ENCODE measurements at places on chromosomes 13 and 19. TPM values are rescaled to one million over a fixed set of nuclear protein-coding genes. Genes with fewer than 3 reads are reported as not detected.

- DNase-seq: no peak
These were observed 10.3 kb downstream of the TRPM4 start for GRCh38 chr19:49167857-49168409.

GRCh38 chr19:4536798-4537197 lies 1.8 kb upstream of the PLIN5 start:
- DNase-seq: no peak

GRCh38 chr13:81133066-81133465 lies 792.1 kb upstream of the SPRY2 start:
- DNase-seq: no peak

DNA sequence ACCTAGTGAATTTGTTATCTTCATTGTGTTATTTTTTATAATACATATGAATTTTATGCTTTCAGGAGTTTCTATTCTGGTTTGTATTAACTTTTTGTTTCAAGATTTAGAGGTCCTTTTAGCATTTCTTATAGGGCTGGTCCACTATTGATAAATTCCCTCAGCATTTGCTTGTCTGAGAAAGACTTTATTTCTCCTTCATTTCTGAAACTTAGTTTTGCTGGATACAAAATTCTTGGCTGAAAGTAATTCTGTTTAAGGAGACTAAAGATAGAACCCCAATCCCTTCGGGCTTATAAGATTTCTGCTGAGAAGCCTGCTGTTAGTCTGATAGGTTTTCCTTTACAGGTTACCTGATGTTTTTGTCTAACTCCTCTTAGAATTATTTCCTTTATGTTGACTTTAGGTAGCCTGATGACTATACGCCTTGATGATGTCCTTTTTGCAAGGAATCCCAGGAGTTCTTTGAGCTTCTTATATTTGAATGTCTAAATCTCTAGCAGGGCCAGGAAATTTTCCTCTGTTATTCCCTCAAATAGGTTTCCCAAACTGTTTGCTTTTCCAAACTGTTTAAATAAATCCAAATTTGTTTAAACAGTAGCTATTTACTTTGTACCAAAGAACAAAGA lies 127.1 kb downstream of the CYSLTR2 start:
- no peak for DNase-seq

- no peak for DNase-seq
These were observed 447.2 kb downstream of the RFC3 start for GRCh38 chr13:34265046-34265679.

DNA sequence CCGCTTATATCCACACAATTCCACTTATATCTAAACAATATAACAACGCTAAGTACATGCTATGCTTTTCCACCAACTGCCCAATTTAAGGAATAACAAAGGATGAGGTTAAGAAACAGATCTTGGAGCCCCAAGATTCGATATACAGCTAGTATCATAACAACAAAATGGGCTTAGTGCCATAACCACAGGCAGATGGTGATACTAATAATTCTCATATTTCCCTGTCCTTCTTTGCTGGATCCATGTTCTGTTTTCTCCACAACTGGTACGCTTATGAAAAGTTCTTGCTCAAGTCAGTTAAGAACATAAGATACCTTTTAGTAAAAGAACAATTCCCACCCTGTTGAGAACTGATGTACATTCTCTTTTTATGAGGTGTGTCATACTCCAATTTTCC lies 33.9 kb downstream of the CAB39L start:
- DNase-seq: no peak

DNA sequence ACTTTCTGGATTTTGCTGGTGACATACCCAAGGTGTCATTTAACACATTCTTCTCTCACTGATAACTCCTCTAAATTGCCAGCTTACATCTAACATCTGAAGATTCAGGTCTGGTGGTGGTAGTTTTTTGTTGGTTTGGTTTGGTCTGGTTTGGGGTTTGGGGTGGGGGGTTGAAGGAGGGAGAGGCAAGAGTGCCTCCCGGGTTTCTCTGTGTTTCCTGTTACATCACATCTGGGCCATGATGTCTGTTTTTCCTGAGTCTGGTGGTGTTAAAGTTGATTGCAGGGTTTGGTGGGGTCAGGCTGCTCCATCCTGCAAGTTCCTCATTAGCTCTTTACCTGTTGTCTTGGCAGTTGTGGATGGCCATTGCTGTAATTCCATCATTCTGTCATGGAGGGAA lies 155.8 kb upstream of the UBL3 start:
- no peak for DNase-seq

- DNase-seq: no peak
These were observed 1000.6 kb downstream of the OLFM4 start for GRCh38 chr13:54029226-54029625.

DNA sequence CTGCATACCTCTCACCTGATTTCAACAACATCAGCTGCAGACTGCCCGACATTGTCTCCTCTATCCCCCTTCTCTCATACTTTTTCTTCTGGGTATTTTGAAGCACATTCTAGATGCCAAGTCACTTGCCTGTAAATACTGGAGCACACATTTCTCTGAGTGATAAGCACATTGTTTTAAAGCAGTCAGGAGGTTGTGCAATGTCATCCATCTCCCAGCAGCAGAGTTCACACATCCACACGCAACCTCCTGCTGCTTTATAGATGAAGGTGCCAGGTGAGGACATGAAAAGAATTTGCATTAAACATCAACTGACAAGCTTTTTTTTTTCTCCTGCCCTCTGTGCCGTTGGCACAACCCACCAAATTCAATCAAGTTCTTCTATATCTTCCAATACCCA lies 5.5 kb downstream of the UPK1A start:
- no peak for DNase-seq

ELAVL3 gene
- not detected for total RNA-seq

GPALPP1 gene
- total RNA-seq: 27.0 TPM

ZNF649 gene
- 5.4 TPM for total RNA-seq
